ENCODE measurements at places on chromosomes 2 and 18. TPM values are rescaled to one million over a fixed set of nuclear protein-coding genes. Genes with fewer than 3 reads are reported as not detected.
A peak's percentile ranks its signal among the peaks of the same experiment; 100 is the strongest.

COX7A2L gene
- total RNA-seq = 136 TPM

ALK gene
- 12.4 TPM for total RNA-seq

IL36RN gene
- not detected for total RNA-seq

ABHD3 gene
- 26.0 TPM for total RNA-seq

ANKRD29 gene
- 28.2 TPM for total RNA-seq

KCNS3 gene
- total RNA-seq = 11.6 TPM

COMMD1 gene
- total RNA-seq = 43.1 TPM

DNA sequence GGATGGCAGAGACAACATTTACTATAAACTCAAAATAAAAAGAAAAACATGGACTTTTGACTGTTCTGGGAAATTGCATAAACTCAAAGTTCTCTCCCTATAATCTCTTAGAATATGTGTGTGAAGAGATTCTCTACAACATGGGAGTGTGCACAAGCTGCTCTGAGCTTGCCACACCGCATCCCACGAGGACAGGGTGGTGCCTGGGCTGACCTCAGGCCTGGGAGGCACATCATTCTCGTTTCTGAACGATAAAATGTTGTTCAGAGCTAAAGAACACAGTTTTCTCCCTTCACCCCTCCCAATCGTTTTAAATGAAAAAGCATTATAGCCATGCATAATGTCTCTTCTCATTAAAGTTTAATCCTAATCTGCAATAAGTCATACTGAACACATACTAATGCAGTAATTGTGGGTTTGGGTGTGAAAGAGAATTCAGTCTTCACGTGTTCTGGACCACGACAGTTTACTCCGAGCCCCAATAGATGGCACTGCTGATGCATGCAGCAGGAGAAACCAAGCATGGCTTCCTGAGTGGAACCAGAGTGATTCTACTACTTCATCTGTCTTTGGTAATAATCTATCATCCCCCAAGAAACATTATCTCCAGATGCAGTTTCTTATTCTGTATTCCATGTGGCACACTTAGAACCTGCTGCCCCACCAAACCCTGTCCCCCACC, 46.9 kb upstream of the LAMA1 start:
- peaks cover 1% of the 10 kb centered on the region for H3K4me1 ChIP-seq
- no peaks in the 10 kb centered on the region for H3K36me3 ChIP-seq
- no peak overlapping the region for H3K4me3 ChIP-seq
- H3K27me3 ChIP-seq = no peaks in the 10 kb centered on the region

DNA sequence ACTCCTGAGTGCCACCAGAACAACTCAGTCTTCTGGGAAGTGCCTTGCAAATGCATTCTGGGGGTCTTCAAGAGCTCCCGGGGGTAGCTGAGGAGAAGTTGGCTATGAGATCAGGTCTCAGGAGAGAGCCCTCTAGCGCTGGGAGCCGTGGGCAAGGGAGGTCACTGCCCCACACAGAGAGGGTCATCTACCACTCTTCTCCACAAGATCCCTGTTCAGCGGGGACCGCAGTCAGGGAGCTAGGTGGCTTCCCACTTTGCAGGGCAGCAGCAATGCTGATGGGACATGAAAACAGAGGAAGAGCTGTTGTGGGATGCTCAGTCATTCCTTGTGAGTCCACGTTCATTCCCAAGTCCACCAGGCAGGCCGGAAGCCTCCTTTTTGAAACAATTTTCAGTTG, 66.6 kb downstream of the ACKR3 start:
- DNase-seq = no peak
- peaks cover 22% of the 10 kb centered on the region for H3K4me1 ChIP-seq
- H3K36me3 ChIP-seq = no peaks in the 10 kb centered on the region
- no peaks in the 10 kb centered on the region for H3K27me3 ChIP-seq

DNA sequence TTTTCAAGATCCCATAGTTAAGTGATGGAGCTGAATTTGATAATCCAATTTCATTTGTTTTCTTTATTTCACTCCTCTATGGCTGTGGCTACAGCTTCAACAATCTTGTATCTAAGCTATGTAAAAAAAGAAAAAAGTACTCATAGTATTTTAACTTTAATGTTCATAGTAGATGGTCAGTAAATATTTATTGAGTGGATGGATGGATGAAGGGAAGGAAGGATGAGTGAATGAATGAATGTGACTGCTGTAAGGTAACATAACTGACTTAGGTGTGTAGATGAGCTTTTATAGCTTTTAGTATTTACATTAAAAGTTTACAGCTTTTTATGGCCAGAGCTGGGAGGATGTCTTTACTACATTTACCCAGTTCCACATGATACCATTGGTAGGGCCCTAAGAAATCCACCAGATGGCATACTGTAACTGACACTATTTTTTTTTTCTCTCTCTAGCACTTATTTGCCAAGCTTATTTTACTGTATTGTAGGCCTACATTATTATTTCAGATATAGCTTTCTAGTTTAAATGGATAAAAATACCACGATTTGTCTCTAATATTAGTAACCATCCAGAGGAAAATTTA, 13.4 kb upstream of the HRH4 start:
- H3K36me3 ChIP-seq = peaks cover 17% of the 10 kb centered on the region
- no peak overlapping the region for H3K27ac ChIP-seq
- H3K27me3 ChIP-seq = no peaks in the 10 kb centered on the region
- H3K4me3 ChIP-seq = no peak overlapping the region
- H3K4me1 ChIP-seq = no peaks in the 10 kb centered on the region

- no peak overlapping the region for H3K27ac ChIP-seq
- no peaks in the 10 kb centered on the region for H3K27me3 ChIP-seq
- no peak for DNase-seq
- no peaks in the 10 kb centered on the region for H3K36me3 ChIP-seq
- H3K4me3 ChIP-seq = no peak overlapping the region
- no peaks in the 10 kb centered on the region for H3K4me1 ChIP-seq
Observed at GRCh38 chr2:176830362-176830761, 382.2 kb upstream of the HNRNPA3 start.

DNA sequence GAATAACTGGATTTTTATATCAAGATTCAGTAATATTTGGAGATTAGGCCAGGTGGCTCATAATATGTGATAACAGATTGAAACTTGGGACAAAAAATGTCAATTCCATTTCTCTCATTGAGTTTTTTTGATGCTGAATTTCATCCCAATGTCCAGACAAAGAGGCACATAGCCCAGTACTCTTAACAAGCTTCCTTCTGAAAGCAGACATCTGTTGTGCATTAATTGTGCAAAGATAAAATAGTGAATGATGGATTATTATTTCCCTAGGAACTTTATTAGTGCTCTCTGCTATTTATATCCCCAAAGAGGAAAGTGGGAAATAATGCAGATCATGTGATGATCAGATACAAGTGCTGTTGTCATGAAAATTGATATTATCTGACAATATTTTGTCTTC, 234.1 kb downstream of the CCDC102B start:
- no peak overlapping the region for H3K27ac ChIP-seq
- no peaks in the 10 kb centered on the region for H3K27me3 ChIP-seq
- H3K4me1 ChIP-seq = no peaks in the 10 kb centered on the region
- no peak for DNase-seq

- H3K4me3 ChIP-seq = no peak overlapping the region
- no peaks in the 10 kb centered on the region for H3K36me3 ChIP-seq
- H3K4me1 ChIP-seq = no peaks in the 10 kb centered on the region
- no peaks in the 10 kb centered on the region for H3K27me3 ChIP-seq
- DNase-seq = no peak
Observed at GRCh38 chr18:6249170-6249569, 165.5 kb downstream of the L3MBTL4 start.

DNA sequence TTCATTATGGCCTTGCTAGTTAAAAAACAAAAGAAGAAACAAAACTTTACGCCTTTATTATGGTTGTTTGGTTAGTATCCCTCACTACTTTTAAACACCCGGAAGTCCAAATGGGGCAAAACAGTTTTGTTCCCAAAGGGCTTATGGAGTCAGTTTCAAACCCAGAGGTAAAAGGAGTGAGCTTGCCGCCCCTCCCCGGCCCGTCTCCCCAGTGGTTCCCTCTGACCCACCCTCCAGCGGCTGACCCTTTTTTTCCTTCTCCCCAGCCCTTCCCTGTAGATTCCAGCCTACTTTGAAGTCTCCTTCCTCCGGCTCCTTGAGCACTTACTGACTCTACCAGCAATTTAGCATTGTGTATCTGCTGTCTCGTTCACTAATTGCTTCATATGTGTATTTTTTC, 209.2 kb downstream of the ICOS start:
- H3K4me3 ChIP-seq = peak overlapping the region; percentile 45
- peaks cover 2% of the 10 kb centered on the region for H3K27me3 ChIP-seq
- no peak for DNase-seq
- peaks cover 19% of the 10 kb centered on the region for H3K4me1 ChIP-seq

DNA sequence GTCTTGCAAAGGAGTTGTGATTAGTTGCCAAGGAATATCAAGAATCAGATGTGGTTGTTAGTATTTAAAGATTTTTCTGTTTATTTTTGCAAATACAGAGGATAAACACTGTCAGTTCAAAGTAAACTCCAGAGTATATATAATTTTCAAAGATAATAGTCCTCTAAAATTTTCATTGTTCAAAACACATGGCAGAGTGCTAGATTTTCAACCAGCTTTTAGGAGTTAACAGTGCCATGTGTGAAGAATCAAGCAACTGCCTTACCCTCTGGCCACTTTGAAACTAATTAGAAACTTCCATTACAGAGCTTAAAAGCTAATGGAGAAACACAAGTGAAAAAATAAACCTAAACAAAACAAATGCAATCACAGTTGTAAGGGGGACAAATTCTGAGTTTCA, 1605.6 kb upstream of the ZEB2 start:
- H3K27me3 ChIP-seq = no peaks in the 10 kb centered on the region
- H3K27ac ChIP-seq = no peak overlapping the region
- no peak for DNase-seq
- H3K36me3 ChIP-seq = no peaks in the 10 kb centered on the region
- no peaks in the 10 kb centered on the region for H3K4me1 ChIP-seq
- H3K4me3 ChIP-seq = no peak overlapping the region

GRCh38 chr2:55879976-55880375, 43.6 kb downstream of the EFEMP1 start:
- DNase-seq = no peak
- H3K36me3 ChIP-seq = no peaks in the 10 kb centered on the region
- no peak overlapping the region for H3K4me3 ChIP-seq
- H3K4me1 ChIP-seq = no peaks in the 10 kb centered on the region
- no peak overlapping the region for H3K27ac ChIP-seq

GRCh38 chr2:100207411-100207885, 65.1 kb upstream of the AFF3 start:
- H3K27me3 ChIP-seq = no peaks in the 10 kb centered on the region
- H3K27ac ChIP-seq = no peak overlapping the region
- no peak overlapping the region for H3K4me3 ChIP-seq
- no peaks in the 10 kb centered on the region for H3K36me3 ChIP-seq

- no peak for DNase-seq
- no peak overlapping the region for H3K27ac ChIP-seq
- no peaks in the 10 kb centered on the region for H3K27me3 ChIP-seq
- no peaks in the 10 kb centered on the region for H3K36me3 ChIP-seq
- no peaks in the 10 kb centered on the region for H3K4me1 ChIP-seq
Observed at GRCh38 chr18:10792181-10792580, 266.4 kb downstream of the NAPG start.

- no peaks in the 10 kb centered on the region for H3K27me3 ChIP-seq
- H3K27ac ChIP-seq = no peak overlapping the region
- peaks cover 3% of the 10 kb centered on the region for H3K4me1 ChIP-seq
- no peak overlapping the region for H3K4me3 ChIP-seq
- no peak for DNase-seq
Observed at GRCh38 chr18:41881285-41881684, 73.7 kb upstream of the PIK3C3 start.

DNA sequence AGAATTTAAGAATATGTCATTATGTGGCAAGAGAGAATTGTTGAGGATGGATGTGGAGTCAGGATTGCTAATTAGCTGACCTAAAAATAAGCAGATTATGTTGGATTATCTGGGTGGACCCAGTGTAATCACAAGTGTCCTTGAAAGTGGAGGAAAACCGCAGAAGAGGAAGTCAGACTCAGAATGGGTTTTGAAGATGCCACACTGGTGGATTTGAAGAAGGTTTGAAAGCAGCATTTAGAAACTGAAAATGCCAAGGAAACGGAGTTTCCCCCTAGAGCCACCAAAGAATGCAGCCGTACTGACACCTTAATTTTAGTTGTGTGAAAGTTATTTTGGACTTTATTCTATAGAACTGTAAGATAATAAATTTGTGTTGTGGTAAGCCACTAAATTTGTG, 41.6 kb upstream of the DPP10 start:
- no peaks in the 10 kb centered on the region for H3K27me3 ChIP-seq
- no peak overlapping the region for H3K4me3 ChIP-seq
- H3K27ac ChIP-seq = no peak overlapping the region
- H3K36me3 ChIP-seq = no peaks in the 10 kb centered on the region
- no peak for DNase-seq

DNA sequence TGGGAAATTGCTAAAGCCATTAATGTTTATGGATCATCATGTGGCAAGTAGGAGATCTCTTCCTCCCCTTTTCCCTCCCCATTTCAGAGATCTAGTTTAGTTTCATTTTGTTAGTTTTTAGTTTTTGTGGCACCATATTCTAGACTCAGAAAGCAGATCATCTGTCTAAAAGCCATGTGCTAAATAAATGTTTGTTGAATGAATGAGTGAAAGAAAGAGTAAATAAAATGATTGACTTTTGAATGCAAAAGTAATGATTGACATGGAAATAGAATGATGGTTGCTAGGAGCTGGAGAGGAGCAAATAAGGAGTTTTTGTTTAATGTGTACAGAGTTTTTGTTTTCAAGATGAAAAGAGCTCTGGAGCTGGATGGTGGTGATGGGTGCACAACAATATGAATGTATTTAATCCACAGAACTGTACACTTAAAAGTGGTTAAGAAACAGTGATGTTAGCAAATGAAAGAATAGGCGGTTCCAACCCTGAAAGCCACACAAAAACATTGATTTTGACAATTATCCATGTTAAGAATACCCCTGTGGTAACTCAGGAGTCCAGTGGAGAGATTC, 23.6 kb downstream of the TMEM178A start:
- peaks cover 3% of the 10 kb centered on the region for H3K4me1 ChIP-seq
- no peak for DNase-seq
- H3K27ac ChIP-seq = no peak overlapping the region

GRCh38 chr2:34099377-34099776, 500.3 kb upstream of the FAM98A start:
- H3K36me3 ChIP-seq = no peaks in the 10 kb centered on the region
- no peak for DNase-seq
- no peaks in the 10 kb centered on the region for H3K27me3 ChIP-seq

DNA sequence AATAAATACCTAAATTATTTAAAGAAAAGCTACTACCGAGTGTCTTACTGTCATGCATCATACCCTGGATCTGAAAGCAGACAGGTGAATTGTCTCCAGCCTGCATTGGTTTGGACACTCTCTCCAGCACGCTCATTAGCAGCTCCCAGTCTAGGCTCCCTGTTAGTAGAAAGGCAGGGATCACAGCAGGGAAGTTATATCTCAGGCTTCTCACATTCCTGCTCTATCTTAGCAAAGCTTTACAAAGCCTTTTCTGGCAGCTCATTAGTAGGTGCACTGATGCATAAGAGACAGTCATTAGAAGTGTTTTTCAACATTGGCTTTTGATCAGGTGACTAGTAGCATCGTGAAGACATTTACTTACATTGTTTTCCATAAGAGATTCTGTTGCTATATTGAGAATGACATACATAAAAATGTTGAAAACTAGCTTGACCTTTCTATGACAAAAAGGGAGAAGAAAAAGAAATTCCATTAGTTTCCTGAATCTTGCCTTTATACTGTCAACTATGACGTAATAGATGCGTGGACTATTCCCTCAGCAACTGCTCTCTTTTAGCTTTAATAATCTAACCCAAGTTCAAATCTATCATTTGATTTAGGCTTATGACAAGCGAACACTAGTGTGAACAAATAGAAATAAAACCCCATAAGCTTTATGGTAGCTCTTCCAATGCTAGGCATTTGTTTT, 408.7 kb upstream of the KCNH7 start:
- H3K4me3 ChIP-seq = no peak overlapping the region
- no peaks in the 10 kb centered on the region for H3K27me3 ChIP-seq
- DNase-seq = peak; percentile 39
- no peaks in the 10 kb centered on the region for H3K36me3 ChIP-seq
- no peaks in the 10 kb centered on the region for H3K4me1 ChIP-seq
- H3K27ac ChIP-seq = no peak overlapping the region

All from spinal cord (tissue), 10 donors.